ENCODE measurements at places on chromosomes 16 and 17.

DNA sequence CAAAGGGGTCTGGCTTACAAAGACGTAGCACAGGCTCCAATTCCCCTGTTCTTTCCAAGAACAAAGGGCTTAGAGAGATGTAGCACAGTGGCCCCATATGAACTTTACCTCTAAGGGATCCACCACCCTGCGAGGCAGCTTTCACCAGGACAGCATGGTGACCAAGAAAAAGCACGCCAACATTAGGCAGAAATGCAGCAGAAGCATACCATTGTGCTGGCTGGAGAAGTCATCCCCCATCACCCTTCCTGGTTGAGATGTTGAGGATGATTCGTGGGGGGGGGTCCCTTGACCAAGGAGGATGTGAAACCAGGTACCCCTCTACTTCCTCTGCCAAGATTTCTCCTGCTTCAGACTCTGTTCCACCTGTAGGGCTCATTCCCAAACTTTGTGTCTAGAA is 48.4 kb downstream of the TMEM114 start:
- DNase-seq, result no peak

GRCh38 chr17:8965394-8966168 is at the start of gene PIK3R5:
PIK3R5 (minus strand) TSS chr17:8965707; CDS start chr17:8911494, 54,213 bp downstream.
- DNase-seq, result no peak

GRCh38 chr17:43820759-43821158 is 12.2 kb downstream of the MPP3 start:
- DNase-seq, result no peak

- DNase-seq, result no peak
Measured at GRCh38 chr17:39938140-39938869, 10.8 kb downstream of the LRRC3C start.
